Stimulated activated CD4-positive, alpha-beta T cell treated with anti-CD3 and anti-CD28 coated beads, TNF-alpha, amount 100 ng/mL, for 1 hour (primary cell): ENCODE measurements at places on chromosomes 5 and 9.

DNA sequence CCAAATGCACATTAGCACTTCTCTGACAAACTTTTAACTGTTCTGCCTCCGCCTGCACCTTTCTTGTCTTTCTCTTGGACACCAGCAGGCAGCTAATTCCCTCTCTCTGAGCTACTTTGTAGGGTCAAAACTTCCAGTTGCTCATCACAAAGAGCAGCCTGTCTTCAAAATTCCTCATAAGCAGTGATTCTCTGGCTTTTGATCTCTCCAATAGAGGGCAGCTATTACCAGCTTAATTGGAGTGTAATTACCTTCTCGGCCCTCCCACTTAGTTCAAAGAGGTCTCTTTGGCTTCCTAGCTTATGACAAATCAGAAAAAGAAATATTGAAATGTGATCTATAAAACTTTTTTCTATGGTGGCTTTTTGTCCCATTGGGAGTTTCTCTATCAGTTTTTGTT is 43.6 kb upstream of the RAD23B start:
- no peak for DNase-seq

DNA sequence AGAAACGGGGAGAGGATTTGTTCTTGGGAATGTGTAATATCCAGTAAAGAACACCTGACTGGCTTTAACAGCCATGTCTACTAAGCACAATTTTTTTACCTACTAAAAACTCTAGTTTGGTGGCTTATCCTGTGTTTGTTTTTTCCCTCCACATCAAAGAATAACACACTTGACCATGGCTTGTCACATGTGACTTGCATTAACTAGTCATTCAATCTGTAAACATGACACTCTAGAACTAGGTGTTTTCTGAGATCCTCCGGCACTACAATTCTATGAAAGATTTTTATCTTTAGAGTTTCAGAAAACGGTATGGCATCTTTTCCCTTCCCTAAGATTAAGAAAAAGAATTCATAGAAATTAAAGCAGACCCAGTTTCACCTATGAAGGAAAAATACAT is 103.7 kb downstream of the CEMIP2 start:
- no peak for DNase-seq

- DNase-seq, result no peak
Measured at GRCh38 chr9:137630126-137630525, 11.3 kb downstream of the EHMT1 start.

GRCh38 chr5:74257060-74257527 is 383.4 kb downstream of the ENC1 start:
- no peak for DNase-seq

GRCh38 chr9:126952205-126952977 is 37.8 kb downstream of the RALGPS1 start:
- no peak for DNase-seq

- DNase-seq, result no peak
Measured at GRCh38 chr5:131944702-131945550, 537 bp downstream of the MEIKIN start.

GRCh38 chr5:134127376-134127861 is 12.9 kb downstream of the TCF7 start:
- no peak for DNase-seq

GRCh38 chr9:111484572-111484894 is 350 bp upstream of the ECPAS start:
- DNase-seq, result no peak

- no peak for DNase-seq
Measured at GRCh38 chr5:124856726-124857125, 110.3 kb upstream of the ZNF608 start.

DNA sequence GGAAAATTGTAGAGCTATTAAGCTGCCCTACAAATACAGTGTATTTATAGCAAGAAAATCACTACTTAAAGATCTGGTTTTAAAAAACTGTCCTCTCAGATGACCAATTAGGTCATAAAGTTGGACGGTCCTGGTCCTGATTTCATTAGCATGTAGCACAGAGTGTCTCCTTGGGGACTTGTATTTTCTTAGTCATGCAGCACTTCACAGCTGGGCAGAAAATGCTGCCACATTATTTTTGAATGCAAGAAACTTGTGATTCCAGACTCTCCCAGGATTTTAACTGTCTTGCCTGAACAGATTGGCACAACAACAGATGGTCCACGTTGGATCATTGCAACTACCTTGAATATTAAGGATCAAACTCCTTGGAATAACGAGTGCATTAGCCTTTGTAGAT is 348.1 kb upstream of the SGCD start:
- no peak for DNase-seq

DNA sequence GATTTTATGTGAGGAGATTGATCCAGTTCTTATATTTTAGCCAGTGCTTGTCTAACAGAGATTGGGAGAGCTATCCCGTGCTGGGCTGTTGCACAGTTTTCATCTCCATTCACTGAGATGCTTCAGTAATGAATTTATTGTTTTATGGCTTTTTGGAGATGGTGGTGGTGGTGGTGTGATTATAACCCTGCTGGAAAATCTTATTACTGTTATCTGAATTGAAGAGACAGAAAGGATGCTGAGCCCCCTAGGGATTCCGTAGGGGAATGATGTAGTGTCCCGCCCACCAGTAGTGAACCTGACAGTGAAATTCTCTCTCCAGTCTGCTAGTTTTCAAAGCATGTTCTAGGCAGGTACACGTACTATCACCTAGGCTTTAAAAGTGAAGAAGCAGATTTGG is 1.9 kb downstream of the RAI14 start:
- DNase-seq, result no peak

- no peak for DNase-seq
Measured at GRCh38 chr5:135631391-135631790, 52.6 kb upstream of the CXCL14 start.

- DNase-seq, result peak; percentile 63
Measured at GRCh38 chr5:171387970-171388815, 544 bp downstream of the NPM1 start.
